ENCODE measurements at places on chromosomes 3 and 15.
A peak's percentile ranks its signal among the peaks of the same experiment; 100 is the strongest.

- peak; percentile 24 for DNase-seq
Measured at GRCh38 chr15:40471105-40471807, 472 bp downstream of the CHST14 start.

- DNase-seq: no peak
Measured at GRCh38 chr3:172257648-172258400, 190.4 kb downstream of the GHSR start.

GRCh38 chr3:170751899-170752293 lies 118.1 kb downstream of the RPL22L1 start:
- DNase-seq: peak; percentile 29

DNA sequence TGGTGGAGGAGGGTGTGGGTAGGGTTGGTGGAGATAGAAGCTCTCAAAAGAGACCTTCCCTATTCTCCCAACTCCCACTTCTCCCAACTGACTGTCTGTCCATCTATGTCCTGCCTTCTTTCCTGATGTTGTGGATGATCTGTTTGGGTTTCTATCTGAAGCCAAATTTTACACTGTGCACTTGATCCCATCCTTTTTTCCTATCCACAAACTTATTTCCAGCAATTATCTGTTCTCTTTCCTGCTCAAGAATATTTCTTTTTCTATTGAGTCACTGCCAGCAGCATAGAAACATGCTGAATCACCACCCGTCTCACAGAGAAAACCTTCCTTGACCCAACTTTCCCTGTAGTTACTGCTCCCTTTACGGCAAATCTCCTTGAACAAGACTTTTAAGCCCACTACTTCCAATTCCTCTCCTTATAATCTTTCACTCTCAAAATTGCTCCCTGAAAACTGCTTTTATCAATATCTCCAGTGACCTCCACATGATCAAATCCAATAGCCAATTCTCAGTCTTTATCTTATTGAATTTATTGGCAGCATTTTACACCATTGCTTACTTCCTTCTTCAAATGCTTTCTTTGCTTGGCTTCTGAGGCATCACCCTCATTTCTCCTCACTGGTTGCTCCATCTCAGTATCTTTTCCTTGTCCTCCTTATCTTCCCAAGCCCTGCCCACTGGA lies 141.2 kb upstream of the SLC7A14 start:
- no peak for DNase-seq

DNA sequence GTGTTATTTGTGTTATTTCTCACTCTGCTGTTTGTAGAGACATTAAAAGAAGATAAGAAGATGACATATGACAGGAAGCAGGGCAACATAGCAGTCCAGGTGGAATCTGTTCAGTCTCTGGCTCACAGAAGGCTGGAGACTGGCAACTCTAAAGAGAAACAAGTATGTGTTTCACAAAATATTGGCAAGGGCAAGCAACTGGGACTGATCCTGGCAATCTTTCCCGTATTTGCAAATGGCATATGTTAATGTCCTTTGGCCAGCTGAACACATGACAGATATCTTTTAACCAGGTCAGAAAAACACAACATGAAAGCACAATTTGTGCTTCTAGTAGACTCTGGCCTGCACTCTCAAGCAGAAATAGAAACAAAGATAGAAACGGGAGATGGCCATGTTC lies 1354.1 kb upstream of the EPHA6 start:
- peak; percentile 3 for DNase-seq

- DNase-seq: no peak
Measured at GRCh38 chr15:95368191-95368590, 962.3 kb upstream of the NR2F2 start.
